ENCODE measurements at places on chromosomes 4 and X.

GRCh38 chr4:184792950-184793555, 32.7 kb downstream of the ACSL1 start:
- DNase-seq, result no peak

GRCh38 chr4:134650461-134650860, 448.9 kb upstream of the PABPC4L start:
- DNase-seq, result no peak

- no peak for DNase-seq
Observed at GRCh38 chr4:107922486-107923473, 8.6 kb upstream of the CYP2U1 start.

GRCh38 chr4:150268444-150268843, 190.2 kb downstream of the DCLK2 start:
- DNase-seq, result no peak

DNA sequence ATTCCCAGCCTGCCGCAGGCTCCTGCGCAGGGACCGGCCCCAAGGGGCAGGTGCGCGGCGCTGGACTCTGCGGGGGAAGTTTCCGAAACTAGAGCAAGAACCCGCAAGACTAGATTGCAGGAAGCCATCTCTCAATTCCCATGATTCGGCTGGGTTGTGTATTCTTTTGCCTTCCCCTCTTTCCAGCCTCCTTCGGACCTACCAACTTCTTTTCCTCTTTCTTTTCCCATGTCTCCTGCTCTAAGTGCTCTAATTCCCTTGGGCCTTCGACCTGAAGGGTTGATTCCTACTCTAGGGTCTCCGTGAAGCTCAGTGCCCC, 645 bp upstream of the OPHN1 start:
- no peak for DNase-seq

GRCh38 chr4:128349921-128350320, 62.3 kb upstream of the PGRMC2 start:
- no peak for DNase-seq

GRCh38 chr4:174222266-174222872, 61.1 kb downstream of the FBXO8 start:
- DNase-seq, result no peak

- no peak for DNase-seq
Observed at GRCh38 chr4:30537456-30537855, 182.7 kb upstream of the PCDH7 start.

GRCh38 chr4:163317110-163317509, 15.3 kb downstream of the NPY1R start:
- DNase-seq, result no peak

GRCh38 chr4:68451246-68452211, 4.3 kb downstream of the TMPRSS11E start:
- DNase-seq, result no peak

DNA sequence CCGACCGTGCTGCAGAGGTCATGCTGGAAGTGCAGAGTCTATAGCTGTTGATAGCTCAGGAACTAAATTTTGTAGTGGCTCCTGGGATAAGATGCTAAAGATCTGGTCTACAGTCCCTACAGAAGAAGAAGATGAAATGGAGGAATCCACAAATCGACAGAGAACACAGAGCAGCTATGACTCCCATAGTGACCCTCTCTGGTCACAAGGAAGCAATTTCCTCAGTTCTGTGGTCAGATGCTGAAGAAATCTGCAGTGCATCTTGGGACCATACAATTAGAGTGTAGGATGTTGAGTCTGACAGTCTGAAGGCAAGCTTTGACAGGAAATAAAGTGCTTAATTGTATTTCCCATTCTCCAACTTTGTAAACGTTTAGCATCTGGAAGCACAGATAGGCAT, 8.8 kb downstream of the MANBA start:
- no peak for DNase-seq

DNA sequence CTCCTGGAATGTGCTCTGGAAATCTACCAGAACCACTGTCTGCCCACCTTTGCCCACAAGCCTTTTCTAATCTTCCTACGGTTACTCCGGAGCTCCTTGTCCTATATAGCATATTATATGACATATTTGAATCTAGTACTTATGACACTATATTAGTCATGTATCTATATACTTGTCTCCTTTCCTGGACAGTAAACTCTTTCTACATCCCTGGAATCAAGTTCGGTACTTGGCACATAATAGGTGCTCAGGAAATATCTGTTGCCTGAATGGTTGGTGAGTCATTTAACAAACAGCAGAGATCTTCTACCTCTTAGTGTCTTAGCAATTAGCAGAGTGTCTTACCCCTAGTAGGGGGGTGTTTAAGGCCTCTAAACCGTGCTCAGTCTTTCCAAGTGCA, 123.6 kb downstream of the RELL1 start:
- DNase-seq, result no peak

DNA sequence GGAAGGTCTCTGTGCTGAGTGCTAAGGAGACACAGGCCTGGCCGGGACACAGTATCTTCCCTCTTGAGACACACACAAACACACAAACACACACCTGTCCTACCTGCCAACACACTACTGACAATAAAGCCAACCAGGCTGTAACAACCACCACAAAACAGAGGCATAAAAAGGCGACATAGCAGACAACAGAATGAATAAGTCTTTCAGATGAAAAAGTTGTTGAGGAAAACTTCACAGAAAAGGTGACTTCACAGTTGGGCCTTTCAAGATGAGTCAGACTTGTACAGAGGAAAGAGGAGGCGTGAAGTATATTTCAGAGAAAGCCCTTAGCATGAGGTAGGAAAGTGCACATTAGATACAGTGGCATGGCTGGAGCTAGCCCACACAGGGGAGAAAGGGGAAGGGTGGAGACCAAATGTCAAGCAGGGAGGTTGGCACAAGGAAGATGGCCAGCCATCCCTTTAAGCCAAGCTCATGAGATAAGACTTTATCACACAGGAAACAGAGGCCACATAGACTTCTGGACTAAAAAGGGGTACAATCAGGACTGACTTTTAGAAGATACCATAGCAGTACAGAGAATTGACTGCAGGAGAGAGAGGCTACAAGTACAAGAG, 54.0 kb downstream of the SLC9A7 start:
- no peak for DNase-seq

GRCh38 chrX:140432346-140433175, 72.3 kb downstream of the SOX3 start:
- no peak for DNase-seq

- DNase-seq, result no peak
Observed at GRCh38 chr4:140198942-140199341, 45.0 kb upstream of the MAML3 start.

GRCh38 chrX:142998447-142999198, 27.1 kb upstream of the SPANXN4 start:
- no peak for DNase-seq

GRCh38 chrX:22424919-22425318, 152.2 kb downstream of the CBLL2 start:
- no peak for DNase-seq

DNA sequence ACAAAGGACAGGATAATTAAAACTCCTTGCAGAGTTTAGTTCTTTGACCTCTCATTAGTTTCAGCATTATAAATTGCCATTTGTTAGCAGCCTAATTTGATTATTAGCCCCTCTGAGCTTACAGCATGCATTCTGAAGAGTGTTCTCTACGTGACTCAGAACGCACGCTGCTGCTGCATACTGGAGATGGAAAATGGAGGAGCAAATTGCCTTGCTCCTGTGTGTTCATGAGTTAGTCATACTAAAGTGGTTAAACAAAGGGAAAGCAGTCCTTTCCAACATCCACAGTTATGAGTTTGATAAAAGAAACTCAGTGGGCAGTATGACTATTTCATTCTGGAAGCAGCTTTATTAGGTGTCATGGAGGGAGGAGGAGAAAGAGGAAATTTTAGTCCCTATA, 922.5 kb downstream of the RPA4 start:
- no peak for DNase-seq

DNA sequence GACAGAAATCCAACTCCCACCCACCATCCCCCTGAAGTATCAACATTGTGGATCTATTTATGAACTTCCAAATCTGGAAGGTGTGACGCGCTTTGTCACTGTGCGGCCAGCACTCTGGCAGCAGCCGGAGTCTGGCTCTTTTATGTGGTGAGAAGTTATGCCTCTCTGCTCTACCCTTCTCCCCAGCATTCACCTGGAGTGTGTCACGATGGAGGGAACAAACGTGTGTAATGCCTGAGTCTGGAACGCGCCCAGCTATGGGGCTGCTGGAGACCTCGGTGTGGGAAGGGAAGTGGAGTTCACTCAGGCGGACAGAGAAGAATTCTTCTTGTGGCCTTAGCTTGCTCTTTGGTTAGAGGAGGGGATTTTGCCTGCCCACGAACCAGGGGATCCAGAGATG, 222.1 kb upstream of the RPL34 start:
- no peak for DNase-seq

GRCh38 chrX:19673375-19674040, 158.2 kb upstream of the MAP3K15 start:
- no peak for DNase-seq

DNA sequence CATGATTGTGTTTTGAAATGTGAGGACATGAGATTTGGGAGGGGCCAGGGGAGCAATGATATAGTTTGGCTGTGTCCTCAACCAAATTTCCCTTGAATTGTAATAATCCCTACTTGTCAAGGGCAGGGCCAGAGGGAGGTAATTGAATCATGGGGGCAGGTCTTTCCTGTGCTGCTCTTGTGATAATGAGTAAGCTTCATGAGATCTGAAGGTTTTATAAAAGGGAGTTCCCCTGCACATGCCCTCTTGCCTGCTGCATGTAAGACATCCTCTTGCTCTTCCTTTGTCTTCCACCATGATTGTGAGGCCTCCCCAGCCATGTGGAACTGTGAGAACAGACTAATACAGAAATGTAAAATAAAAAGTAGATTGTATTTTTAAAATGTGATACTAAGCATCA, 1294.9 kb downstream of the ADGRL3 start:
- DNase-seq, result no peak

GRCh38 chrX:69289046-69289792, 124.0 kb upstream of the PJA1 start:
- no peak for DNase-seq

DNA sequence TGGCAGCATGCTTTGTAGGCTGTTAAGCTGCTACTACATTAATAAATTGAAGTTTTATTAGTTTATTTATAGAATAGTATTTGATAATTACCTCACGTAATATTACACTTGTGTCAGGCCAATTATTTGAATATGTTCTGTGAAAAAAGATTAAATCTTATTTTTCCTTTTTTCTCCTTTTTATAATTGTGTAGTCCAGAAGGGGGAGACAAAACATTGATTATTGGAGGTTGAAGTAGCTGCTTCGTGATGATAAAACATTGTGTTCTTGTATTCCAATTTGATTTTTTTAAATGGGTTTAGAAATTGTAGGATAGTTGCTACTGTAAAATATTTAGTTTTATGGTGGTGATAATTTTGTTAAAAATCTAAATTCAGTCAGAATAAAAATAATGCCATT, 85.7 kb downstream of the DIAPH2 start:
- DNase-seq, result no peak

GRCh38 chrX:133847340-133847994, 137.9 kb downstream of the GPC3 start:
- DNase-seq, result no peak

Measured in liver (tissue), 10 donors.